Activated CD8-positive, alpha-beta memory T cell treated with anti-CD3 and anti-CD28 coated beads for 4 hours (primary cell): ENCODE measurements at places on chromosomes 1 and 21.

- DNase-seq = no peak
Observed at GRCh38 chr1:175278734-175279116, 86.1 kb upstream of the KIAA0040 start.

DNA sequence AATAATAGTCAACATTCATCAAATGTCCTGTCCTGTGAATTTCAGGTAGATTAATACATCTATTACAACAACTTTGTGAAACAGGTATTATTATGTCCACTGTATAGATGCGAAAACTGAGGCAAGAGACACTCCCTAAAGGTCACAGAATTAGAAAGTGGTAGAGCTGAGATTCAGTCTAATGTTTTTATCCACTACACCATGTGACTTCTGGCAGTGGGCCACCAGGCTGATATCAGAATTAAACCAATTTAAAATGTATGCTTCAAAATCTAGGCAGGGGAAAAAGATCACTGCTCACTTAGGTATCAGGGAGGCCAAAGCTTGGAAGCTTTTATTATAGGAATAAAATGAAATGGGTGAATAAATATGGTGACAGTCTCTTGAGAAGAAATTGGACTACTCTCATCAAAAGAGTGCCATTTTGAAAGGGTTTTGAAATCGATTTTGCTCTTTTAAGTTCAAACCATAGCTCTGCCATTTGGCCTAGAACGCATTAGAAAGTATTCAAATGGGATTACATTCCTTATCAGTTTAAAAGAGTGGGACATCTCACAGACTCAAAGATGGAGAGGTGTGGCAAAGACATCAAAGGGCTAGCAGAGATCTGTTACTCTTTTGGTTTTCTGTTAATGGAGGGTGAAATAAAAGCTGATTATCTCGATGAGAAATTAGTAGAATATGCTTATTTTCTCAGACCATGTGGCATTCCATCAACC lies 1.9 kb downstream of the DDAH1 start:
- no peak for DNase-seq

DNA sequence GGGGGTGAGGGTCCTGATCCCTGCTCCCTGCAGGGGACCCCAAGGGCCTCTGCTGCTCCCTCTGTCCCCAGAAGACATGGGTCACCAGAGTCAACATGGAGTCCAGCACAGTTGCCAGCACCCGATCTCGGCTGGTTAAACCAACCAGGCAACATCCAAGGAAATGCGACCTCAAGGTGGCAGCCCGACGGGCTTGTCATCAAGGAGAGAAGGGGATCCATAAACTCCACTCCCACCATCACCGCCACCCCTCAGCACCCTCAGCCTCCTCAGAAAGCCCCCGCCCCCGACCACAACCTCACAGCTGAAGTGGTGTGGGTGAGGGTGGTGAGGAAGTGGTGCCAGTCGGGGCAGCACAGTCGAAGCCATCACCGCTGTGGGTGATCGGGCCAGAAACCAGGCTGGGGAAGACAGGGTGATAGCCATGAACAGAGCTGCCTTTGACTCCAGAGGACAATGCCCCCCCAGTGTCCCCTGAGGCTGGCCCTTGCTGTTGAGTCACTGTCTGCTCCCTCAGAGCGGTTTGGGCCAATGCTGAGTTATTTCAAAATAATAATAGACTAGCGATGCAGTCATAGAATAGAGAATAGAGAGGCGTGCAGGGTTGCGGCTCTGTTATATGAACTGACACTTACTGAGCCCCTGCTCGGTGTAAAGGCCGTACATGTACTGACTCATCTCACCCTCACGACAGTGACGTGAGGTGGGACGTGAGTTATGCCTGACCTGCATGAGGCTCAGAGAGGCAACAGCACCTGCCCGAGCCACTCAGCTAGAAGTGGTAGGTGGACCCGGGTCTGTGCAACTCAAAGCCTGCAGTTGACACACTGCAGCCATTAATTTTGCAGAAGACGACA lies 88.7 kb upstream of the IFFO2 start:
- DNase-seq = no peak

- no peak for DNase-seq
Observed at GRCh38 chr1:31483012-31483946, 70.3 kb downstream of the SERINC2 start.

DNA sequence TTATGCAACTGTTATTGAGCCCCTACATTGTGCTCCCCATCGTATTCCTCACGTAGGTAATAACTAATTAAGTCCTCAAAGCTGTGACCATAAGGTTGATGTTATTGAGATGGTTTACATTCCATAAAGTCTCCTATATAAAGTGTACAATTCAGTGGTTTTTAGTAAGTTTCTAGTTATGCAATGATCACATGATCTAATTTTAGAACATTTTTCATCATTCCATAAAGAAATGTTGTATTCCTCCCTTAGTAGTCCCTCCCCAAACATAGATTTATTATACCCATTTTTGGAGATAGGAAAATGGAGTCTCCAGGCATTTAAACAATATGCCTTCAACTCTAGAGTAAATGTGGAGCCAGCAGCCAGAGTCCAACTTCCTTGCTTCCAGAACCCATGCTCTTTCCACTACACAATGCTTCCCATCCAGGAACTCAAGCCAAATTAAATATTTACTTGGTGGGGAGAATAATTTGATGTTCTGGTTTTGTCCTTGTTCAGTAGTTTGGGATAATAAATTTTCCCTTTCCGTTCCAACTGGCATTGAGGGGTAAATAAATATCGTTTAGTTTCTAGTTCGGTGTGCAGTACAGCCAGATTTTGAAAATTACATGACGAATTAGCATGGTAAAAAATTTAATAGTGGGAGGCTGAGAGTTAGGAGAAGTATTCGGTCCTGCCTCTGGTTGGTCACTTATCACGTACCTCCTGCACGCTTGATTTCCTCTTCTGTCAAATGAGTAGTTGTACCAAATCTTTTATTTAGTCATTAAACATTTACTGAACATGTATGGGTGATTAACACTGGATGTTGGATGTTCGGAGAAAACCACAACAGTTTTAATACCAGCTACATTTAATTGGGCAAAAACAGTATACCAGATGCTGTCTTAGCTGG lies 66.3 kb downstream of the CACHD1 start:
- DNase-seq = no peak

DNA sequence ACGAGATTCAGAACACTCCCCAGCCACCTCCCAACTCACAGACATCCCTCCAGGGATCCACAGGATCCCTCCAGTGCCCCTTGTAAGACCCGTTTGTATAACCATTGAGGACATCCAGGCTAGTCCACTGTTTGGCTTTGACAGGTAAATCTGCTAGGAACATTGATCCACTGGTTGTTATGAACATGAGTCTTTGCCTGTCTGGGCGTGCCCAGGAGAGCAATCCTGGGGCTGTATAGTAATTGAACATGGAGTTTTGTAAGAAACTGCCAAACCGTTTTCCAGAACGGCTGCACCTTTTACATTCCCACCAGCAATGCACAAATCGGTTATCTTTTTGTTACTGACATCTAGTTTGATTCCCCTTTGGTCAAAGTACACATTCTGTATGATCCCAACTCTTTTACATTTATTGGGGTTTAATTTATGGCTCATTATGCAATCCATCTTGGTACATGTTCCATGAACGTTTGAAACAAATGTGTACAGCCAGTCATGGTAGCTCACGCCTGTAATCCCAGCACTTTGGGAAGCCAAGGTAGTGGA lies 88.7 kb downstream of the WDR4 start:
- DNase-seq = no peak

GRCh38 chr1:90092441-90092840 lies 97.5 kb downstream of the ZNF326 start:
- DNase-seq = no peak

DNA sequence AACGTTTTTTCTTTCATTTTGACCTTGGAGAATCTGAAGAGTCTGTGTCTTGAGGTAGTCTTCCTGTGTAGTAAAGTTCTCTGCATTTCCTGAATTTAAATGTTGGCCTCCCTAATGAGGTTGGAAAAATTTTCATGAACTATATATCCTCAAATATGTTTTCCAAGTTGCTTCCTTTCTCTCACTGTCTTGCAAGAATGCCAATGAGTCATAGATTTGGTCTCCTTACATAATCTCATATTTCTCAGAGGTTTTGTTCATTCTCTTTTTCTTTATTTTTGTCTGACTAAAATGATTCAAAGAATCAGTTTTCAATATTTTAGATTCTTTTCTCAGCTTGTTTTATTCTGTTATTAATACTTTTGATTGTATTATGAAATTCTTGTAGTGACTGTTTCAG lies 87.6 kb downstream of the DRAM2 start:
- DNase-seq = no peak

DNA sequence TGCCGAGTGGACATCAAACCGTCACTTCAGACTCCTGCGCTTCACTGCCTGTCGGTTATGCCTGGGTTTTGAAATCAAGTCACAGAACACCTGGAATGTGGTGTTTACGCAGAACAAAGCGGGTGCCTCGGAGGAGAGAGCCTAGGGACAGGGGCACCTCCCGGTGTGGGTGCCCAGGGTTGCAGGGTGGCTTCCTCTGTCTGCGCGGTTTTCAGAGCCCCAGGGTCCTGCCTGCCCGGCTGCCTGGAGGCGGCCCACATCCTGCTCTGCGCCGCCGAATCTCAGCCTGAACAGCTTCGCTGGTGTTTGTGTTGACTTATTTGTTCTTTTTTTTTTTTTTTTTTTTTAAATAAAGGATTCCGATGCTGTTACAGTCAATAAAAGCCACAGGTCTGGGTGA lies 113.5 kb upstream of the COL6A1 start:
- no peak for DNase-seq

DNA sequence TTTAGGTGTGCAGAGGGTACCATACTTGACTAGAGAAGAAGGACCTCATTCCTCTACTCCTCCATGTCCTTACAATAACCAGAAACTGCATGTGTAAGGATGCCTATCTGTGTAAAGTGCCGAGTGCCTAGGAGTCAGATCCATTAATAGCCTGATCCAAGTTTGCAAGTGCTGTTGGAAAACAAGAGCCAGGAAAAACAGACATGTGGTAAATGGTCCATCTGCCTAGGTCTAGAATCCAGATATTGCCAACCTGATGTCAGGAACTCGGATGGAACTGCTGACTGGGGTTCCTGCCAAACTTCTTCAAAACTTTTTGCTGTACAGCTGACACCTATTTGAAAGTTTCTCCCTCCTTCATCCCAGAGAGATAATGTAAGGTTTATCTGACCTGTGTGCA lies 239.4 kb upstream of the CAMK1G start:
- no peak for DNase-seq

GRCh38 chr21:39630827-39631226 lies 18.1 kb downstream of the B3GALT5 start:
- no peak for DNase-seq

DNA sequence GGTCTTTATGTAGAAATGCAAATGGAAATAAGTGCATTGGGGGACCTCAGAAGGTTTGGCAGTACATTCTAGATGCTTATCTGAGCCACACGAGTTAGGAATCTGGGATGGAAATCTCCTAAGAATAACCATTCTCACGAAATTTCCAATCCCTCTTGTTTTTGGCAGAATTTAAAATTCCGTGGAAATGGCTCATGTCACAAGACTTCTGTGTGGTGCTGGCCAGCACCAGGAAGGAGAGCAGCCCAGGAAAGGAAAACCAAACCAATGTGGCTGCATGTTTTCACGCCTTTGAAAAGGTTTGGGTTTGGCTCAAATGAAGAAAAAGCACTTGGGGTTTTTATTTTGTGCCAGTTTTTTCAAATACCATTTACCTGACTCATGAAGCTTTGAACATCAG lies 80.1 kb upstream of the KCNK2 start:
- no peak for DNase-seq

GRCh38 chr1:209651138-209651587 lies 1.1 kb downstream of the LAMB3 start:
- DNase-seq = no peak

DNA sequence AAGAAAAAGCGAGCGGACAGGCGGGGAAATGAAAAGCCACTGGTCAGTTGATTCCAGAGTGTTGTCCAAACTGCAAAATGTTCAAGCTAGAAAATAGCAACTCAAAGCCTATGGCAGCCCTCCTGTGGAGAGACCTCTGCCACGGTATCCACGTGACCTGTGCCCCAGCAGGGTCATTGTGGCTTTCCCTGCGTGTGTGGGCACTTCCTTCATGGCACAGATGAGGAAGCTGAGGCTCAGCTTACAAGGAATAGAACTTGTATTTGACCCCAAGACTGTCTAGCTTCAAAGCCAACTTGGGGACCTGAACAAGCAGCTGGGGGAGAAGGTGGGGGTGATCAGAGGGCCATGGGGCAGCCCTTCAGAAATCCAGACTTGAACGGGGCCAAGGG lies 15.6 kb upstream of the PLEKHG5 start:
- DNase-seq = no peak

DNA sequence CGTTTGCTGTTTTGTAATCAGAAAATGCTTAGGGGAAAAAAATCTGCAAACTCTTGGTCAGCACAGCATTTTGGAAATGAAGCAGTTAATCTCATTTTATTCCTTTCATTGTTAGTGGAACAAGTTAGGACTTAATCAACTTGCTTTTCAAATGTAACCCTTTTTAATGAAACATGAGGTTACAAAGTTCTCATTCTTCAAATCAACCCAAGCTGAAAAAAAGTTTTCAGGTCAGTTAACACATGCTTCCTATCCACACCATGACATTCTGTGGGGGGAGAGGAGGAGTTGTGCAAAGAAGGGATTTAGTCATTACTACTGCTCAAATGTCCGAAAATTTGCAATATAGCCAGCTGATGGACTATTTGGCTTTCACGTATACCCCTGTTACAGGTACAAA lies 283.2 kb upstream of the LYPLAL1 start:
- no peak for DNase-seq

DNA sequence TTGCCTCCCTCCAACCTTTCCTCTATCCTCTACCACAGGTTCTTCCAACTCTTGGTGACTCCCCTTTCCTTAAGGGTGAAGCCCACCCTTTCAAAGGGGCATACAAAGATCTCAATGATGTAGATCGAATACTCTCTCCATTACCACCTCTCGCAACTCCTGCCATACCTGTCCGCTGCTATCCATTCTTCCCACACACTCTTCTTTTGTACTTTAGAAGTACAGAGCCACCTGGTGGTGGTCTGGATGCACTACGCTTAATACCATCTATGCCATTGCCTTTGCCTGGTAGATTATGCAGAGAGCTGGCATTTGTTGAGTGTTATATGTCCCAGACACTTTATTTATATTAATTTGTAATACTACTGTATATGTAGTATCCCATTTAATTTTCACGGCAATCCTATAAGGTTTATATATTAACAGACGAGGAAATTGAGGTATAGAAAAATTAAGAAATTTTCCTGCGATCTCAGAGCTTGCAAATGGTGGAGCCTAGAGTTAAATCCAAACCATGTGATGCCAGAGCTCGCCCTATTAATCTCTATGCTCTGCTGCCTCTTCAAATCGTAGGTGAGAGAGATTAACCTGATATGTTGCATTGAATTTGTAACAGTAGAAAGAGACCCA lies 22.9 kb downstream of the TSHB start:
- DNase-seq = peak; percentile 16

- DNase-seq = no peak
Observed at GRCh38 chr1:41648230-41648629, 163.7 kb upstream of the EDN2 start.

GRCh38 chr1:94855307-94855700 lies 35.1 kb downstream of the SLC44A3 start:
- no peak for DNase-seq
